GM20000 (cell line): ENCODE measurements at places on chromosomes 1 and 21.

- DNase-seq, result no peak
Measured at GRCh38 chr1:65425006-65425405, 4.5 kb downstream of the LEPR start.

DNA sequence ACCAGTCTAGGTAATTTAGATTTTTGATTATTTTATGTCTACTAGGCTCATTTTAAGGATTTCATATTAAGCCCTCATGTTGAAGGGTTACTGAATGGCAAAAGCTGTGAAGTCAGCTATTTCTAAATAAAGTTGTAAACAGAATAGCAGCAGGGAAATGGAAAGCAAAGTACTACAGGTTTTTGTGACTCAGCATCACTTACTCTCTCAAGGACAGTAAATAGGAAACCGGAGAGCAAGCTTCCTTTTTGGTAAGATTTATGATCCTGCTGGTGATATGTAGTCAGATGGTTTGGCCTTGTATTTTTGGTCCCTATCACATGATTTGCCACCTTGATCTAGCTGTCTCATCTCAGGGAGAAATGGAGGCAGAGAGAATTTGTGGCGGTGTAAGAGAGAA is 226.0 kb downstream of the RPS6KC1 start:
- no peak for DNase-seq

DNA sequence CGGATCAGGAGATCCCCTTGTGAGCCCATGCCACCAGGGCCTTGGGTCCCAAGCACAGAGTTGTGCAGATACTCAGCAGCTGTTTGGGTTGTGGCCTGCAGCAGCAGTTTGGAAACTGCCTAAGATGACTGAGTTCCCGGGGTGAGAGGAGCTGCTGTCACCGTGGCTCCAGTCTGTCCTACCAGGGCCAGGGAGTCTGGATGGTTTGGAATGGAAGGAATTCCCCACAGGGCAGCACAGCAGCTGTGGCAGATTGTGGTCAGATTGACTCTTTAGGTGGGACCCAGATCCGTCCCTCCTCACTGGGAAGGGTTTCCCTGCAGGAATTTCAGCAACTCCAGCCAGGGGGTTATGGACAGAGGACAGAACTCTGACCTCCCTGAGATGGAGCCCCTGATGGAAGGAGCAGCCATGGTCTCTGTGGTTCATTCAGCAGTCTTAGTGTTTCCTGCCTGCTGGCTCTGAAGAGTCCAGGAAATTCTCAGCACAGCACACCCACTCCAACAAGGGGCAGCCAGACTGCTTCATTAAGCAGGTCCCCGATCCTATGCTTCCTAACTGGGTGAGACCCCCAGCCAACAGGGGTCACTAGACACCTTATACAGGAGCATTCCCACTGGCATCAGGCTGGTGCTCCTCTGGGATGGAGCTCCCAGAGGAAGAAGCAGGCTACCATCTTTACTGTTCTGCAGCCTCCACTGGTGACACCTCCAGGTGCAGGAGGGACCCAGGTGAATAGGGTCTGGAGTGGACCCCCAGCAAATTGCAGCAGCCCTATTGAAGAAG is 51.5 kb upstream of the TNFSF4 start:
- no peak for DNase-seq

- peak; percentile 64 for DNase-seq
Measured at GRCh38 chr21:34986561-34987500, 62.3 kb downstream of the RUNX1 start.

- DNase-seq, result no peak
Measured at GRCh38 chr1:92167151-92167550, 50.6 kb upstream of the C1orf146 start.

- DNase-seq, result no peak
Measured at GRCh38 chr1:227299688-227300087, 18.6 kb downstream of the CDC42BPA start.

- DNase-seq, result no peak
Measured at GRCh38 chr1:29689372-29690030, 453.2 kb downstream of the PTPRU start.

- DNase-seq, result no peak
Measured at GRCh38 chr1:164785841-164786534, 227.0 kb downstream of the PBX1 start.

- no peak for DNase-seq
Measured at GRCh38 chr1:16458831-16459230, 18.3 kb downstream of the NECAP2 start.

DNA sequence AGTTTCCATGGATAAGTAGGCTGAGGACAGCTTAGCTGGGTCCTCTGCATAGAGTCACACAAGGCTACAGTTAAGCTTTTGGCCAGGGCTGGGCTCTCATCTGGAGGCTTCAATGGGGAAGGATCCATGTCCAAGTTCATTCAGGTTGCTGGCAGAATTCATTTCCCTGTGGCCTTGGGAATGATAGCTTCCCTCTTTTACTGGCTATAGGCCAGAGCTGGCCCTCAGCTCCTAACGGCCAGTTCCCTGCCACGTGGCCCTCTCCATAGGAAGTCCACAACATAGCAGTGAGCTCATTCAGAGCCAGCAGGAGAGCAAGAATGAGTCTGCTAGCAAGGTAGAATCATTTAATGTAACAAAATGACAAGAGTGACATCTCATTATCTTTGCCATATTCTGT is 15.1 kb upstream of the PODN start:
- DNase-seq, result no peak

- peak; percentile 76 for DNase-seq
Measured at GRCh38 chr1:182446033-182446669, 3.8 kb upstream of the RGSL1 start.

- DNase-seq, result no peak
Measured at GRCh38 chr1:242639104-242639503, 114.6 kb upstream of the PLD5 start.

- no peak for DNase-seq
Measured at GRCh38 chr1:188343914-188344313, 1515.2 kb downstream of the PLA2G4A start.

- no peak for DNase-seq
Measured at GRCh38 chr1:84541679-84542078, 32.6 kb downstream of the CTBS start.

- DNase-seq, result no peak
Measured at GRCh38 chr1:10490286-10490970, 15.7 kb downstream of the PEX14 start.
